ENCODE measurements at places on chromosomes 7 and 10.

- DNase-seq: no peak
Measured at GRCh38 chr10:57579926-57580325, 687.8 kb downstream of the IPMK start.

DNA sequence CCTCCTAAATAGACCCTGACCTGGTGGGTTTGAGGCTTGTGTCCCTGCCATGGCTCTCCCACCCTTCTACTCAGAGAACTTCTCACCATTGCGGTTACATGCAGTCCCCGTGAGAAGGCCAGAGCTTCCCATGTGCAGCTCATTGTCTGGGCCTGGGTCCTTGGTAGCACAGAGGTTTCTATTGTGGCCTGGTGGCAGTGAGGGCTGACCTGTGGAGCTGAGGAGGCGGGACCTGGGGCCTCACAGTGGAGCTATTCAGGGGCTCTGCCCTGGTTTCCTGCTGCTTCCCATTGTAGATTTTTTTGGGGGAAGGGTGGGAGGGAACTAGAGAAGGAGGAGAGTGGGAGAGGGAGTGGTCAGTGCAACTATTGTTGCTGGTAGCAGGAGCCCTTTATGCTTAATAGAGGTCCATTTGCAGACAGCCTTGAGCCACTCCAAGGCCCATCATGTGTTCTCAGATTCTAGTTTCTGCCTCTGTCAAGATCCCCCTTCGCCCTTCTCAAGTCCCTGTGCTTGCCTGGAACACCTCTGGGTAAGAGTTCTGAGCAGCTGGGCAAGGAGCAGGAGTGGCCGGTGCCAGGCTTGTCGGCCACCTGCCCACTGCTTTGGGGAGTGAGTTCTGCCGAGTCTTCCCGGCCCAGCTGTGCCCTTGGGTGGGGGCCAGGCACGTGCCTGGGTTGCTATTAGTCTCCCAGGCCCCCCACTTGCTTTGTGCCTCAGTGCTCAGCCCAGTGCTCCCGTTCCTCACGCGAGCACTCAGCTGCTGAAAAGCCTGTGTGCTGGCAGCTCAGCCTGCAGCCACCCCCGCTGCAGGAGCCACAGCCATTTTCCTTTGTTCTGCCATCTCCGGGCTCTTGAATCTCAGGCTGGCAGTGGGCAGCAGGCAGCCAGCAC, 10.7 kb downstream of the TSPAN14 start:
- no peak for DNase-seq

DNA sequence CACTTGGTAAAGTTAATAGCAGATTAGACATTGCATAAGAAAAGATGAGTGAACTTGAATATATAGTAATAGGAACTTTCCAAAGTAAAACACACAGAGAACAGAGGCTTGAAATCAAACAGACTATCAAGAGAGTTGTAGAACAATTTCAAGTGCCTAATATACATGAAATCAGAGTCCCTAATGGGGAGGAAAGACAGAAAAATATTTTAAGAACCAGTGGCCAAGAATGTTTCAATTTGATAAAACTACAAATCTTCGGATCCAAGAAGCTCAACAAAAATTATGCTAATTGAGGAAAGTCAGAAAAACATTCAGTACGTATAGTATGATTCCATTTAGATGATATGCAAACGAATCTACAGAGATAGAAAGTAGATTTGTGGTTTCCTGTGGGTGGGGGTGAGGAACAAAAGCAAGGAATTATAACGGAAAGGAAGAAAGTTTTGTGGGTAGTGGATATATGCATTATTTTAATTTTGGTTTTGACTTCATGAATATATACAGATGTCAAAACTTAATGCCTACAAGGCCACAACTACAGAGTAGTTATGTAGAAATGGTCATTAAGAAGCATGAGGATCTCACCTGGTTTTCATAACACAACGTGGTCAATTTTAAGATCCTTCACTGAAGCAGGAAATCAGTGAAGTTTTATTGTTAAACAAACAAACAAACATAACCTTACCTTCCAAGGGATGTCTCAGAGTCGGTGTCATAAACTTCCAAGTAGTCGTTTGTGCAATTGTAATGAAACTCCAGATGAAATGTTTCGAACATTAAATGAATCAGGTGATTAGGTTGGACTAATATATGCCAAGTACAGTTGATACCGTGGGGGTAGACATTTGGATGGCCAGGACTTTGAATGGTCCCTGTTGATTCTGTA, 62.0 kb downstream of the CUBN start:
- DNase-seq: no peak

DNA sequence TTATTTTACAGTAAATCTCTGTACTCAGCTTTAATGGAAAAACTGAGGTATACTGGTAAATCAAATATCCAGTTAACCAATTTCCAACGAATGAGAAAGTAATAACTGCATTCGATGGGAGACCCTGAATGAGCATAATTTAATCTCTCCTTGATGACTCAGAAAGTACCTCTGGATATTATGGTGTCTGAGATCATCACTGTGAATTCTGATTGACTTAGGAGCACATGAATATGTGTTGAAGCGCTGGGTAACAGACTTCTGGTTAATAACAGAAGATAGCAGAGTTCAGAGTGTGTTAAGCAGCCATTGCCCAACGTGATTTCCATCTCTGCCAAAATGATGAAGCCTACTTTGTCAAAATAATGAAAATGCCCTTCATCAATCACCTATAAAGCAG, 116.6 kb downstream of the NRP1 start:
- no peak for DNase-seq

DNA sequence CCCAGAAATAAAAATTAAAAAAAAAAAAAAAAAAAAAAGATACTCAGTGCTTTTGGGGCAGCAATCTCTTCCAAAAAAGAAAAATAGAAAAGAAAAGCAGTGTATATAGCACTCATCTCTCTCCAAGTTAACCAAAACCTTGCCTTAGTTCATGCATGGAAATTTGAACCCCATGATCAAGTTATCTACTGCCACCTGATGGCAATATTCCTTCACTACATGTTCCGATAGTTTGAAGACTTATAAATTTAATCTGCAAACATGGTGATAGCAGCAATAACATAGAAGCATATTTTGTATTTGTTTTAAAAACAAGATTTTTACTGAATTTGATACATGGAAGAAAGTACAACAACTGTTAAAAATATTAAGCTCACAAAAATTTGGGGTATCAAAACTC, 48.6 kb upstream of the SLIT1 start:
- no peak for DNase-seq

DNA sequence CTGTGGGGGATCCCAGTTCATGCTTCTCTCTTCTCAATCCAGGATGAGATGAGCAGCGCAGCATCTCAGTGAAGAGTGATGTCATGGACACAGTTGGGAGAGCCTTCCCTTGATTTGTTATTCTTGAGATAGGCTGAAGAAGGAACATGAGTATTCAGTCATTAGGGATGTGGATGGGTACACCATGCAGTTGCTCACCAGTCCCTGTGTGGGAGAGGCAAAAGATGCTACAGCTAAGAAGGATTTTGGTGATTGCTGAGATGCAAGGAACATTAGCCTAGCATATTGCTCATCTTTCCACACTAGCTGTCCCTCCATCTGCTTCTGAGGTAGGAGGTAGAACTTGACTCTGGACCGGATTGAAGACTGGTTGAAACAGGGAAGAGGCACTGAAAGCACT, 179.6 kb downstream of the GALNT17 start:
- DNase-seq: no peak

DNA sequence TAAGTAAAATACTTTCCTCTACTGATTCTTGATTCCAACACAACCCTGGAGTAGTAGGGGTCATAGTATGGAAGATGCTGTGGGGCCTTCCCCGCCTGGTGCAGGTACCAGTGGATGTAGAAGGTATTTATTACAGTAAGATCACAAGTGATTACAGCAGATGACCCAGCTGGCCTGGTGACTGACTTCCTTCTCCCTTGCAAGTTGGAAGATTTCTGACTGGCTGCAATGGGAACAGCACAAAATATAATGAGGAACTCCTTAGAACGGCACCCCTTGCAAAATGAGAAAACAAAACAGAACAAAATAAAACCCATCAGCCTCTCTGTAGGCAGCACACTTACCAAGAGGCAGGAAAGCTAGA, 61.7 kb upstream of the TARP start:
- no peak for DNase-seq

- no peak for DNase-seq
Measured at GRCh38 chr7:30707391-30708357, 25.4 kb upstream of the CRHR2 start.

- DNase-seq: no peak
Measured at GRCh38 chr10:110398419-110399105, 93.8 kb upstream of the SMNDC1 start.

DNA sequence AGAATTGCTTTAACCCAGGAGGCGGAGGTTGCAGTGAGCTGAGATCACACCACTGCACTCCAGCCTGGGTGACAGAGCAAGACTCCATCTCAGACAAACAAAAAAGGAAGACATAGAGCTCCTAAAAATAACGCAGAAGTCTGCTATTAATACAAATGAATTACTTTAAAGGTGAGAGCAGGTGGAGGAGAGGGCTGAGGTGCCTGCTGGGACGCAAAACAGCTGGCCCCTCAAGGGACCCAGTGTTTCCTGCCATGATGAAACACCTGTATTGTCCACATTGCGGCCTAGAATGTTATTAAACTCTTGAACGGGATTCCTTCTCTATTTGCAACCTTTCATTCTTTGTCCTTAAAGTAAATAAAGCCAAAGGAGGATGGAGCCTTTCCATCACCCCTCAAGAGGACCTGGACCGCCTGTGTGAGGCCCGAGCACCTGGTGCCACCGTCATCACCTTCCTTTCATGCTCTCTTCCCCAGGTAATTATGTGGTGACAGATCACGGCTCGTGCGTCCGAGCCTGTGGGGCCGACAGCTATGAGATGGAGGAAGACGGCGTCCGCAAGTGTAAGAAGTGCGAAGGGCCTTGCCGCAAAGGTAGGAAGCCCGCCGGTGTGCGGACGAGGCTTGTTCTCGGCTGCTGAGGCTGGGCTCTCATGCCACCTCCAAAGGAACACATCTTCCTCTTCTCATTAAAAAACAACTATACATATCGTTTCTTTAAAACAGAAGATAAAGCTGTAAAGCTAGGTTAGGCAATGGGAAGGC, 136.7 kb downstream of the EGFR start:
- DNase-seq: peak; percentile 28

GRCh38 chr10:117884093-117884492, 162.6 kb downstream of the RAB11FIP2 start:
- no peak for DNase-seq

GRCh38 chr7:98836811-98837629, 32.8 kb downstream of the TMEM130 start:
- DNase-seq: peak; percentile 9

GRCh38 chr7:39360038-39360437, 206.2 kb upstream of the YAE1 start:
- DNase-seq: no peak

GRCh38 chr7:55212838-55213237, 152.3 kb upstream of the LANCL2 start:
- DNase-seq: no peak

GRCh38 chr10:11019724-11020547, 2.3 kb downstream of the CELF2 start:
- no peak for DNase-seq

DNA sequence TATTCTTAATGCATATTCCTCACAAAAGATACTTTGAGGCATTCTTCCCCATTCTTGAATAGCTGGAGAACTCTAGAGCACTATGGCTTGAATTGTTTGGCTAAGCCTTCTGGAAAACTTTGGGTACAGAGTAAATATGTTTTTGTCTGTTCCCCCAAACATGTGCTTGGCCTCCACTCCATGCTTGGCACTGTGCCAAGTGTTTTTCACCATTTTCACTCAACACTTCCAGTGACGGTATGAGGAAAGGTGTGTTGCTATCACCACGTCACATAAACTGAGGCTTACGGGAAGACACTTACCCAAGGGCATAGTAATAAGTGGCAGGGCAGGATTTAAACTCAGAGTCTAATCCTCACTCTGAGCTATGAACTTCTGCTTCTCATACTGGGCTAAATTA, 318.2 kb downstream of the WDR11 start:
- no peak for DNase-seq

- no peak for DNase-seq
Measured at GRCh38 chr7:143345428-143345900, 17.0 kb downstream of the FAM131B start.

GRCh38 chr10:37865957-37866803, 8.8 kb upstream of the ZNF248 start:
- no peak for DNase-seq

GRCh38 chr10:130774871-130775270, 536.6 kb downstream of the TCERG1L start:
- DNase-seq: no peak

DNA sequence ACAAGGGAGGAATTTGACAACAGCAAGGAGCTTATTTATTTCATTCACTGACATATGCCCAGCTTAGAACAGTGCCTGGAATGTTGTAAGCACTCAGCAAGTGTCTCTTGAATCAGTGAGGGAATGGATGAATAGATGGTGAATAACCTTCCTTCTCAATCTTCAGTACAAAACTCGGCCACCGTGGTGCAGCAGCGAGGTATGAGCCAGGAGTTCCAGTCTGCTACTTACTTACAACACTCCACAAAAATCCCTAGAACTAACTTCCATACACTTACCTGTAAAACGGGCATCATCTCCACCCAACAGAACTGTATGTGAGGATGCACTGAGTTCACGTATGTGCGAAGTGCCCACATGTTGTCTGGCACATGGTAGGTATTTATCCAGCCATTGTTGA, 237.4 kb downstream of the WDR11 start:
- DNase-seq: no peak

GRCh38 chr7:74202841-74203556, 6.8 kb upstream of the LAT2 start:
- no peak for DNase-seq

GRCh38 chr7:104207348-104207730, 474 bp downstream of the ORC5 start:
- no peak for DNase-seq

DNA sequence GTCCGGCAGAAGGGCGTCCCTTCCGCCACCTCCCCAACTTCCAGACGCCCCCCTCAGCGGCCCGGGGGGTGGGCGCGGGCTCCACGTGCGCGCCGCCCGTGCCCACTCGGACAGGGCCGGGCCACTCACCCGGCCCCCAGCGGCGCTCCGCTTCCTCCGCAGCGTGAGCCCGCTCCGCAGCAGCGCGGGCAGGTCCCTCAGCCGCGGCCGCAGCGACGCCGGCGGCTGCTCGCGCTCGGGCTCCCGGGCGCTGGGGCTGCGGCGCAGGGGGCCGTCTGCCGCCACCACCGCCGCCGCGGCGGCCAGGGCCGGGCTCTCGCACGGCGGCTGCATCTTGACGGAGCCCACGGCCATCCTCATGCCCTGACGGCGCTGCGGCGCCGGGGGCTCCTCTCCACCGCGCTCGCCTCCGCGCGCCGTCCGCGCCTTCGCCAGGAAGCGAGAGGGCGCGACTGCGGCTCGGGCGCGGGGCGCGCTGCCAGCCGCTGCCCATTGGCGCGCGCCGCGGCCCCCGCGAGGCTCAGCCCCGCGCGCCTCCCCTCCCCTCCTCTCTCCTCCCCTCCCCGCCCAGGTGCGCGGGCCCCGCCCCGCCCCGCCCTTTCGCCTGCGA, at the start of gene RAPGEF5:
RAPGEF5 (minus strand) TSS at position 454 of the 610 bp plus-strand sequence; CDS start at position 360, 94 bp downstream.
- peak; percentile 67 for DNase-seq

GRCh38 chr7:3884543-3884942, 583.5 kb downstream of the SDK1 start:
- no peak for DNase-seq

Measured in NCI-H2029 (cell line).